ENCODE measurements at places on chromosomes 1 and 21.
A peak's percentile ranks its signal among the peaks of the same experiment; 100 is the strongest.

DNA sequence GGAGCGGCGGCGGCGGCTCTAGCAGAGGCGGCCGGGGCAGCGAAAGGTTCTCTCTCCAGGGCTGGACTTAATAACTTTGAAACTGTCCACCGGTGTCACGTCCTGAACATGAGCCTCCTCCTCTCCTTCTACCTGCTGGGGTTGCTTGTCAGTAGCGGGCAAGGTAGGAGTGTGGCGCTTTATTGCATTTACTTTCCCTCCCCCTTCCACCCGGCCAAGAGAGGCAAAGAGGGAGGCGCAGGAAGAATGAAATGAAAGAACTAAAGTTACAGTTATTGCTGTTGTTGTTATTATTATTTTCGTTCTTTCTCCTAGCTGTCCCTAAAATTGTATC is 214 bp downstream of the NCAM2 start:
- peak; percentile 12 for DNase-seq

DNA sequence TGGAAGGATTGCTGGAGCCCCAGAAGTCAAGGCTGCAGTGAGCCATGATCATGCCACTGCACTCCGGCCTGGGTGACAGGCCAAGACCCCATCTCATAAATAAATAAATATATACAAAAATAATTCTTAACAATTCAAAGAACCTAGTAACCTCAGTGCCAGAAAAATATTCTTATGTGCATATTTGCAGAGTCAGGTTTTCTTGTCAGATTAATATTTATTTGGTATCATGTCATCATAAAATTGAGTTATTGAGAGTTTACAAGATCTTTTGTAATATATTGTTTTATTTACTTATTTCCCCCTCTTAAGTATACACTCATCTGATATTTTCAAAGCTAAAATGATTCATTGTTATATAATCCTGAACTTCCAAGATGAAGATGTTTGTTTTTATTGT is 24.5 kb upstream of the AGL start:
- DNase-seq, result no peak

DNA sequence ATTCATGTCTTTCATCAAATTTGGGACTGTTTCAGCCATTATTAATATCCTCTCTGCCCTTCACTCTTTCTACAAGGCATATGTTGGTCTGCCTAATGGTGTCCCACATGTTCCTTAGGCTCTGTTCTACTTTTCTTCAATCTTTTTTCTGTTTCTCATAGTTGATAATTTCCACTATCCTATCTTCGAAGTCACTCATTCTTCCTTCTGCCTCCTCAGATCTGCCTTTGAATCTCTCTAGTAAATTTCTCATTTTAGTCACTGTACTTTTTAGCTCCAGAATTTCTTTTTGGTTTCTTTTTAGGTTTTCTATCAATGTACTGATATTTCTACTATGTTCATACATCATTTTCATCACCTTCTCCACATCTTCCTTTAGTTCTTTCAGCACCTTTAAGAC is 20.0 kb upstream of the NIBAN1 start:
- DNase-seq, result no peak

GRCh38 chr1:66606362-66607065 is 72.6 kb downstream of the SGIP1 start:
- DNase-seq, result no peak

DNA sequence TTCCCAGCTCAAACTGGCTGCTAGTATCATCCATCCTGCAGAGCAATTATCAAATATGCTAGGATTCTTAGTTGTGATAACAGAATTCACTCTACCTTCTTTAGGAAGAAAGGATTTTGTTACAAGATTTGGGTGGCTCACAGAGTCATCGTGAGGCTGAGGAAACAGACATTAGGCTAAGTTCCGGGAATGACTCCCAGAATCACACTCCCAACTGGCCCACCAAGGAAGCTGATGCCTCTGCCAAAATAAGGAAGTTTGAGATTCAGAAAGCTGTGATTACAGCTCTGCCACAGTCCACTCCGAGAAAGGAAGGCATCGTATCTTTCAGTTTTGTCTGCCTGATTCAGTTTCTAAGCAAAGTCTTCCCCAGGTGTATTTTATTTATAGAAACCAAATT is 50.6 kb upstream of the LYPLAL1 start:
- no peak for DNase-seq

- DNase-seq, result peak; percentile 90
Measured at GRCh38 chr1:178532392-178532791, 19.5 kb downstream of the TEX35 start.

DNA sequence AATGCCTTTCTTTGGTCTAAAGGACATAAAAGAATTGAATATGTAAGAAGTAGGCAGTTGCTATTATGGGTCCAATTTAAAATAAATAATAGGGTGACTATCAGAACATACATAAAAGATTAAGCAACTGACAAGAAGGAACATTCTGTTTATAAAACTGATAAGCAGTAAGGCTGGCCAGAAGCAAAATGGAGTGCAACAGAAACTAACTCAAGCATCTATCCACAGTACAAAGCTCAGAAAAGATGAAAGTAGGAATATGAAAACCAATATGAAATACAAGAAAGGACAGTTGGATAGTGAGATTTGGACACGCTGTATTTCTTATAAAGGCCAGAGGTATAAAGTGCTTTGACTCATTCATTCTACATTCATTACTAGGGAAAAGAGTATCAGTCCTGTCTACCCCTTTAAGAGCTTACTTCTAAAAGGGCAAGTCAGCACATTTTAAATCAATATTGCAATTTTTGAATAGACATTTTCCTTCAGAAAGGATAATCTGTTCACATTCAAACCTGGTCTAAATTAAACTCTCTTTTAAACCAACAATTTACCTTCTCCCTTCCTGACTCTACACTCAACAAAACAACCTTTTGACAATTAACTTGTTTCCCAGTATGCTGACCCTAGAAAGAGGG is 14.4 kb downstream of the ALDH9A1 start:
- DNase-seq, result no peak

DNA sequence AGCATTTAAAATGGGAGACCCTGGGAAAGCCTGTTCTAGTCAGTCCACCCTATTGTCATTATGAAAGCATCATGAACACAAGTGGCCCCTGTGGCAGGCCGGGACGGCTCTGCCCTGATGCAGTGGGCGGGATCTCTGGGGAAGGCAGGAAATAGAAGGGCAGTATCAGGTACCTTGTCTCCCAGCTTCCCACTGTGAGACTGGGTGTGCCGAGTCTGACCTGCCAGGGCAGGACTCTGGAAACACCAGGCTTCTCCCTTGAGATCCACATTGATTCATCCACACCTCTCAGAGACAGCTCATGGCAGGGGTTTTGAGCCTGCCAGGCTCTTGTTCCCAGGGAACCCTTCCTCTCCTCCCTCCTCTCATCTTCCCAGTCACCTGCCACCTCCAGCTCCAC is 24.5 kb upstream of the GNPAT start:
- DNase-seq, result peak; percentile 31

DNA sequence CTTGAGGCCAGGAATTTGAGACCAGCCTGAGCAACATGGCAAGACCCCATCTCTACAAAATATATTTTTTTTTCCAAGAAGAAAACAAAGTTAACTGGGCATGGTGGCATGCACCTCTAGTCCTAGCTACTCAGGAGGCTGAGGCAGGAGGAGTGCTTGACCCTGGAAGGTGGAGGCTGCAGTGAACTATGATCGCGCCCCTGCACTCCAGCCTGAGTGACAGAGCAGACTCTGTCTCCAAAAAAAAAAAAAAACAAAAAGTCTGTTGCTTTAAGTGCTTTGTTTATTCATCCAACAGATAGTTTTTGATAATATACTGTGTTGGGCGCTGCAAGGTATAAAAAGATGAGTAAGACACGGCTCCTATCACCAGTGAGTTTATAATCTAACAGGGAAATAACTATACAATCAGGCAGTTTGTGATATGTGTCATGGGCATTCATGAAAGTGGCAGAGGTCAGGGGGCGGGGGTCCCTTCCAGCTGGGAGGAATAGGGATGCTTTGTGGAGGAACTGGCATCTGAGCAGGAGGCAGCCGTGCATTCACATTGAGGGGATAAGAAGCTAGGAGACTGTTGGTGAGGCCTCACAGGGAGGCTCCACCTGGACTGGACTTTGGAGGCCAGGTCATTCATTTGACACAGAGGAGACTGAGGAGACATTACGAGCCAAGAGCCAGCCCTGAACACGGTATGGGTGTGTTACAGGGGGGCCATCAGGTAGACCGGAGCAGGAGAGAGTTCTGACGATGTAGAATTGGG is 67.3 kb upstream of the ERRFI1 start:
- DNase-seq, result no peak

DNA sequence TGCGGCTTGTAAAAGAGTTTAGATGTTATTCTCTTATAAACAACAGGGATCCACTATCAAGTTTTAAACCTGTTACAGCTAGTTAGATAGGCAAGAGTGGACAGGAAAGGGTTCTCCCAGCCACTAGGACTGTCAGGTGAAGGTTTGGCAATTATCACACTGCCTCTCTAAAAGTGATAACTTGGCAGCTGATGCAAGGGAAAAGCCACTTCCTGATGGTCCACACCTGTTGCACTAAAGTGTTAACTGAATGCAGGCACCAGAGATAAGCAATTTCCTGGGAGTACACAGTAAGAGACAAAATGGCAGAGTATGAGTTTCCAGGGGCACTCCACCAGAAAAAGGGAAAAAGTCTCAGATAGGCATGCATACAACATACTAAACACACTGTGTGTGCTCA is 99.4 kb downstream of the VAV3 start:
- DNase-seq, result no peak

DNA sequence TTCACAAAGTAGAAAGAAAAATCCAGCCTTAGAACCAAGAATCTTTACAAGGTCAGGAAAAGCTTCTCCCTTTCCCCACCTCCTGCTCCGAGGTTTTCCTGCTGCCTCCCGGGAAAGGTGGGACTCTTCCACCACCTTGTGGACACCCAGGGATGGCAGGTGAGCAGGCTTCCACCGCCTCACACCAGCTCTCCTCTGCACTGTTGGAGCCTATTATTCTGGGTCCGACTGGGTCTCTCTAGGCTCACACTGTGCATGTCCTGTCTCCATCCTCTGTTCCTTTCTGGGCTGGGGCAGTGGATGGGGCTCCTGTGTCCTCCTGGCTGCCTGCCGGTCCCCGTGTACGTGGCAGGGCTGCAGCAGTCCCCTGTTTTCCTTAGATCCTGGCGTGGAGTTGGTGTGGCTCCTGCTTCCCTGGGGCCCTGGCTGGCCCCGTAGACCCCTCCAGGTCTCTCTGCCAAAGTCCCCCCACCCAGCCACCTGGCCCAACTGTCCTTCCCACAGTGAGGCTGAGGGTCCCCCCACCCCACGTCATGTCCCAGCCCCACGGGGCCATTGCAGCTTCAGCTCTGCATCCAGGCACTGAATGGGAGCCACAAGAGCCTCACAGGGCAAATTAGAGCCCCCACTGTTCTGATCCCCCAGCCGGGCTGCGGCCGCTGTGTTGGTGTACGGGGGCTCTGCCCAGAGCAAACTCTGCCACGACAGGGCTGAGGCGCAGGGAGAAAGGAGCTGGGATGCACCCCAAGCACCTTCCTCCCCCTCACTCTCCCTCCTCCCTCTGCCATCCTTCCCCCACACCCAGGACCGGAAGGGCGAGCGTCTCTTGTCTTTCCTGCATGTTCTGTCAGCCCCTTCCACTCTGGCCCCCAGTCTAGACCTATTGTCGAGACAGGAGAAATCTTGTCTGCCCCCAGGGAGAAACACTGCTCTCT is 3.3 kb upstream of the SLC45A1 start:
- peak; percentile 85 for DNase-seq

GRCh38 chr1:192861860-192862259 is 53.0 kb downstream of the RGS2 start:
- DNase-seq, result no peak

- DNase-seq, result no peak
Measured at GRCh38 chr1:58785442-58786058, 1.7 kb upstream of the JUN start.

DNA sequence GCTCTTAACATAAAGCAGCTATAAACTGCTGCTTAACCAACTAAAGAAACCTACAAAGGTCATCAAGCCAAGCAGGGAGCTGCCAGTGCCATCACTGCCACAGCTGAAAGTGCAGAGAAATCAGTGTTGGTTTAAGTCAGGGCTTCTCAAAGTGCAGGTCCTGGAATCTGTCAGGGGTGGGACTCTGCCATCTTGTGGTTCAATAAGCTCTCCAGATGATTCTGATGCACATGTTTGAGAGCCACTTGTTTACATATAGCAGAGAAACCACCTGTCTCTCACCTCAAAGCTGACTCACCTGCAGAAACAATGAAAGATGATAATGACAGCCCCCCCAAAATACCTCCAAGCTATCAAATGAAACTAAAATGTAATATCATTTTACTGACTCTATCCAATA is 49.3 kb downstream of the SH3GLB1 start:
- no peak for DNase-seq

GRCh38 chr1:14924455-14925331 is 228.9 kb upstream of the TMEM51 start:
- peak; percentile 54 for DNase-seq

- no peak for DNase-seq
Measured at GRCh38 chr1:87683196-87683956, 354.7 kb downstream of the LMO4 start.

DNA sequence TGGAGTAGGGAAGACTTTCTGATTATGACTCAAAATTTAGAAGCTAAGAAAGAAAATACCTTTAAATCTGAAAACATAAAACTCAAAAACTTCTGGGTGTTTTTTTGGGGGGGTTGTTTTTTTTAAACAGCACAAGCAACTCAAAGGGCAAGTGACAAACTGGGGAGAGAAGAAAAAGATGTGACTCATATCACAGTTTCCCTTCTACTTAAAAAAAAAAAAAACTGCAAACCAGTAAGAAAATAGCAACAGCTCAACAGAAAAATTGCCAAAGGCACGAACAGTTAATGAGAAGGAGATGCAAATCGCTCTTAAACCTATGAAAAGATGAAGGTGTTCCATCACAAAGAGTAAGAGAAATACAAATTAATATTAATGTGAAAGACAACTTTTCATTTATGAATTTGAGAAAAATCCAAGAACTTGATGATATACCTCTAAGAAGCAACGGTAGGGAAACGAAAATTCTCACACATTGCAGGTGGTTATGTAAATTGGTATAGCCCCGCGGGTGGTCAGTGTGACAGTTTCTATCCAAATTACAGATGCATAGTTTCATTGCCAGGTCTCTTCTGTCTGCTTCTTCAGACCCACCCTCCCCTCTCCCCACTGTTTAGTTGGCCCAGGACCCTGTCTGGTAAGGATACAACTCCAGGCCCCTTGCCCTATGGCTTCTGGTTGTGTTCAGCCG is 9.0 kb downstream of the IFNAR2 start:
- DNase-seq, result no peak

- DNase-seq, result no peak
Measured at GRCh38 chr21:26845759-26846035, 488 bp upstream of the ADAMTS1 start.

GRCh38 chr1:169468982-169469381 is 16.8 kb downstream of the SLC19A2 start:
- DNase-seq, result no peak

GRCh38 chr1:226574591-226575435 is 26.2 kb downstream of the STUM start:
- DNase-seq, result no peak

DNA sequence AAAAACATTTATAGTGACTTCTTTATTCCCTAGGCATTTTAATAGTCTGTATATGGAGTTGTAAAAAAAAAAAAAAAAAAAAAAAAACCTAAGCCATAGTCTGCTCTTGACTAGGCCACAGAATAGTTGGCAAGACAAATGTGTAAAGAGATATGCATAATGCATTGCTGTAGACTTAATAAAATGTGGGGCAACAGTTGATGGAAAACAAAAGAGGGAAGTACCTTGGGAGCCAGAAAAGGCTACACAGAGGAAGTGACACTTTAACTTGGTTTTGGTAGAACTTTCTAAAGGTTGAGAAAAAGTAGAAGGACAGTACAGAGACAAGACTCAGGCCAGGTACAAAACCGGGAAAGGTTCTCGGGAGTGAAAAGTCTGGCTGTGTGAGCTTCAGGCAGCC is 802.9 kb upstream of the ADAMTS5 start:
- no peak for DNase-seq

- DNase-seq, result no peak
Measured at GRCh38 chr1:6918186-6918924, 133.1 kb downstream of the CAMTA1 start.
